Progenitor cell of endocrine pancreas (in vitro differentiated cells): ENCODE measurements at places on chromosomes 6 and 20.

- no peak overlapping the region for H3K27ac ChIP-seq
- DNase-seq = no peak
- no peaks in the 10 kb centered on the region for H3K27me3 ChIP-seq
Measured at GRCh38 chr6:116314878-116315277, 35.1 kb upstream of the TSPYL1 start.

DNA sequence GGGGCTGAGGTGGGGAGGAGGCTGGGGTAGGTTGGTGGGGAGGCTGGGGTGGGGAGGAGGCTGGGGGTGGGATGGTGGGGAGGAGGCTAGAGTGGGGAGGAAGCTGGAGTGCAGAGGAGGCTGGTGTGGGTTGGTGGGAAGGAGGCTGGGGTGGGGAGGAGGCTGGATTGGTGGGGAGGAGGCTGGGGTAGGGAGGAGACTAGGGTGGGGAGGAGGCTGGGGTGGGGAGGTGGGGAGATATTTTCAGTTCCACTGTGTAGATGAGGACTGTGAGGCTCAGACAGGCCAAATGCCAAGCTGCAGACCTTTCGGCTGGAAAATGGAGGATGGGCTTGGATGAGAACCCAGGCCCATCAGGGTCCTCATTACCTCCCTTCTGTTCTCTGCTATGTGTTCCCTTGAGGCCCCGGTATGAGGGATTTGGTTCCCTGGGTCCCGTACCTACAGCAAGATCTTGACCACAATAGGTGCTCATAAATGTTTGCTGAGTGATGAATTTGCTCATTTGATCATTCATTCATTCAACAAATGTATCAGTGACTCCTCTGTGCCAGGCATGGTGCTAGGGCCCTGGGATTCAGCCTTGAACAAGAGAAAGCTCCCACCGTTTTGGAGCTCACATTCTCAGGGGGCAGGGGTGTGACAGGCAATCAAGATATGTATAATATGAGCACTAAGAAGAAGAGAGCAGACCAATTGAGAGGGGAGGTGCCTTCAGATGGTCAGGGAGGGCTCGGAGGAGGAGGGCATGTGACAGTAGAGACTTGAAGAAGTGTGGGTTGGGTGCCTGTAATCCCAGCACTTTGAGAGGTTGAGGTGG lies 36.1 kb upstream of the NOL4L start:
- H3K27ac ChIP-seq = peak overlapping the region; percentile 53
- no peak for DNase-seq
- H3K27me3 ChIP-seq = peaks cover 25% of the 10 kb centered on the region
- H3K4me3 ChIP-seq = no peak overlapping the region

DNA sequence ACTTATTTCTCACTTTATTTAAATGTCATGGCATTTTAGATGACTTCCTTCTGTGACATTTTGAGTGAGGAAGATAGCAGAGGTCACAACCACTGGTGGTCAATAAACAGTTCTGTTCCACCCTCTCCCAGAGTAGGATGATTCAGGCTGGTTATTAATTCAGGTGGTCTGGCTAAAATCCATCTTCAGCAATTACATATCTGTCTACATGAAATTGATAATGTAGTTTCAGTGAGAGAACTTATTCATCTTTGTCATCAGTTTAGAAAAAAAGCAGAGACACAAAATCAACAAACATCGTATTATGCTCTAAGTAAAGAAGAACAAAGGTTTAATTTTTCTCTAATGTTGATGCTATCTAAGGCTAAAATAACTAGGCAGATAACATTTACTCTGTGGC lies 525.5 kb downstream of the TENT5A start:
- H3K36me3 ChIP-seq = no peaks in the 10 kb centered on the region
- no peaks in the 10 kb centered on the region for H3K4me1 ChIP-seq
- no peak overlapping the region for H3K27ac ChIP-seq
- H3K4me3 ChIP-seq = no peak overlapping the region
- no peak for DNase-seq

GRCh38 chr6:107666981-107667601 lies 157.0 kb downstream of the SCML4 start:
- no peaks in the 10 kb centered on the region for H3K36me3 ChIP-seq
- no peak overlapping the region for H3K4me3 ChIP-seq
- H3K4me1 ChIP-seq = peaks cover 51% of the 10 kb centered on the region
- no peaks in the 10 kb centered on the region for H3K27me3 ChIP-seq
- H3K27ac ChIP-seq = peak overlapping the region; percentile 97
- no peak for DNase-seq

GRCh38 chr6:108027056-108027455 lies 47.5 kb downstream of the OSTM1 start:
- DNase-seq = no peak
- no peak overlapping the region for H3K4me3 ChIP-seq
- H3K4me1 ChIP-seq = peaks cover 3% of the 10 kb centered on the region
- H3K36me3 ChIP-seq = no peaks in the 10 kb centered on the region

DNA sequence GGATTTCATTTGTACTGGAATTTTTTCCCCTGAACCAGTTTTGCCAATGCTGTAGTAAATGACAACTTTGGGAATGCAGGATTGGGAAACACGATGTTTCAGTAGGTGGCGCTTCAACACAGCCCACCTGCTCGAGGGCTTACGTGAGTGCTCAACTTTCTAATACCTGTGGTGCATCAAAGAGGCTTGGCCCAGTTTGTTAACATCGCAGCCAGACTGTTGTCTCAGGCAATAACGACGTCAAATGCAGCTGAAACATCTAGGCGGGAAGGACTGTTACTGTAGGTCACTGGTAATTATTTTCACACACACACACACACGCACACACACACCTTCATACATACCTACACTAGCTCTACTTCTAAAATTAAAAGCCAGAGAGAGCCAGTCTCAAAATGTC lies 815.5 kb upstream of the SLC35B3 start:
- H3K4me3 ChIP-seq = no peak overlapping the region
- H3K4me1 ChIP-seq = peaks cover 1% of the 10 kb centered on the region
- H3K36me3 ChIP-seq = no peaks in the 10 kb centered on the region
- no peaks in the 10 kb centered on the region for H3K27me3 ChIP-seq

GRCh38 chr6:155420492-155420891 lies 35.1 kb downstream of the NOX3 start:
- no peak overlapping the region for H3K27ac ChIP-seq
- DNase-seq = no peak
- no peaks in the 10 kb centered on the region for H3K27me3 ChIP-seq
- H3K4me3 ChIP-seq = no peak overlapping the region

DNA sequence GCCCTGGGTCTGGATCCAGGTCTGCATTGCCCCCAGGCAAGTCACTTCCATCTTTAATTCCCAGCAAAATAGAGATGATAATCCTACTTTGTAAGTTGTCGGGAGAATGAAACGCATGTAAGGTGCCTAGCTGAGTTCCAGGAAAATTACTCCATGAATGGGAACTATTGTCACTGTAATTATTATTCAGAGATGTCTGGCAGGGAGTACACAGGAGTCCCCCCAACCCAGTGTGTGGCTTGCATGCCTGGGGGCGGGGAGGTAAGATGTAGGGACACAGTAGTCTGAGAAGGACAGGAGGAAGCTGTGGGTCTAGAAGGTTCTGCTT lies 85.4 kb downstream of the CD40 start:
- no peak overlapping the region for H3K4me3 ChIP-seq
- no peaks in the 10 kb centered on the region for H3K4me1 ChIP-seq
- DNase-seq = no peak
- no peak overlapping the region for H3K27ac ChIP-seq

DNA sequence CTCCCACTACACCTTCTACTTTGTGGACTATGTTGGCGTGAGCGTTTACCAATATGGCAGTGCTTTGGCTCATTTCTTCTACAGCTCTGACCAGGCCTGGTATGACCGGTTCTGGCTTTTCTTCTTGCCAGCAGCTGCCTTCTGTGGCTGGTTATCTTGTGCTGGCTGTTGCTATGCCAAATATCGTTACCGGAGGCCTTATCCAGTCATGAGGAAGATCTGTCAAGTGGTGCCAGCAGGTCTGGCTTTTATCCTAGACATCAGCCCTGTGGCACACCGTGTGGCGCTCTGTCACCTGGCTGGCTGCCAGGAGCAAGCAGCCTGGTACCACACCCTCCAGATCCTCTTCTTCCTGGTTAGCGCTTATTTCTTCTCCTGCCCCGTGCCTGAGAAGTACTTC lies 16.5 kb upstream of the EFHC1 start:
- no peak overlapping the region for H3K4me3 ChIP-seq
- peaks cover 2% of the 10 kb centered on the region for H3K36me3 ChIP-seq
- H3K4me1 ChIP-seq = peaks cover 1% of the 10 kb centered on the region
- H3K27me3 ChIP-seq = no peaks in the 10 kb centered on the region
- H3K27ac ChIP-seq = no peak overlapping the region

GRCh38 chr20:35004749-35005462 lies 49.2 kb downstream of the MYH7B start:
- H3K36me3 ChIP-seq = peaks cover 37% of the 10 kb centered on the region
- DNase-seq = no peak
- no peaks in the 10 kb centered on the region for H3K27me3 ChIP-seq
- no peaks in the 10 kb centered on the region for H3K4me1 ChIP-seq

- H3K4me1 ChIP-seq = peaks cover 7% of the 10 kb centered on the region
- H3K36me3 ChIP-seq = peaks cover 1% of the 10 kb centered on the region
- H3K4me3 ChIP-seq = no peak overlapping the region
- DNase-seq = no peak
- H3K27me3 ChIP-seq = no peaks in the 10 kb centered on the region
Measured at GRCh38 chr6:158056355-158056754, 74.7 kb downstream of the SYNJ2 start.

DNA sequence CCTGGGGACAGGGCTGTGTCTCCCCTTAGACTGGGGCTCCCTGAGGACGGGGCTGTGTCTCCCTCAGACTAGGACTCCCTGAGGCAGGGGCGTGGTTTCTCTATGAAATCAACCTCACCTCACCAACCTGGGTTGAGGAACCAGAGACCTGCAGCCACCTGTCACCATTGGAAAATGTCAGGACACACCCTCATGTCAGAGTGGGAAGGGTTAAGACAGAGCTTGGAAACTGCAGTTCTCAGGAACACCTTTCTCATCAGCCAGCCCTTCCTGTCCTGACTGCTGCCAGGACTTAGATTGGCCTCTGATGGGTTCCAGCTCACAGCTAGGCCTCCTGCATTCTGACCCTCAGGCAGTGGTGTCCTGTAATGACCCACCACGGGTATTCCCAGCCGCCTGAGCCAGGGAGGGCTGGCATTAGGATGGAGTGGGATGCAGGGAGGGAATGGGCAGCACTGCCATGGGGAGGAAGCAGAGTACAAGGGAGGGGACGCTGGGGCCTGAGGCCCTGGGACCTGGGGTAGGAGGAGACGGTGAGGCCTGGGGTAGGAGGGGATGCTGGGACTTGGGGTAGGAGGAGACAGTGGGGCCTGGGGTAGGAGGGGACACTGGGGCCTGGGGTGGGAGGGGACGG lies 76.3 kb downstream of the MRPL14 start:
- H3K27me3 ChIP-seq = peaks cover 6% of the 10 kb centered on the region
- peaks cover 18% of the 10 kb centered on the region for H3K4me1 ChIP-seq
- H3K4me3 ChIP-seq = no peak overlapping the region
- H3K36me3 ChIP-seq = no peaks in the 10 kb centered on the region
- H3K27ac ChIP-seq = no peak overlapping the region

- H3K27me3 ChIP-seq = no peaks in the 10 kb centered on the region
- H3K4me3 ChIP-seq = no peak overlapping the region
- DNase-seq = no peak
- no peaks in the 10 kb centered on the region for H3K4me1 ChIP-seq
- no peak overlapping the region for H3K27ac ChIP-seq
Measured at GRCh38 chr6:157909282-157909664, 72.4 kb upstream of the SYNJ2 start.

GRCh38 chr20:47035026-47035590 lies 140.5 kb downstream of the EYA2 start:
- DNase-seq = no peak
- no peaks in the 10 kb centered on the region for H3K4me1 ChIP-seq
- no peaks in the 10 kb centered on the region for H3K36me3 ChIP-seq
- no peaks in the 10 kb centered on the region for H3K27me3 ChIP-seq
- H3K27ac ChIP-seq = no peak overlapping the region

DNA sequence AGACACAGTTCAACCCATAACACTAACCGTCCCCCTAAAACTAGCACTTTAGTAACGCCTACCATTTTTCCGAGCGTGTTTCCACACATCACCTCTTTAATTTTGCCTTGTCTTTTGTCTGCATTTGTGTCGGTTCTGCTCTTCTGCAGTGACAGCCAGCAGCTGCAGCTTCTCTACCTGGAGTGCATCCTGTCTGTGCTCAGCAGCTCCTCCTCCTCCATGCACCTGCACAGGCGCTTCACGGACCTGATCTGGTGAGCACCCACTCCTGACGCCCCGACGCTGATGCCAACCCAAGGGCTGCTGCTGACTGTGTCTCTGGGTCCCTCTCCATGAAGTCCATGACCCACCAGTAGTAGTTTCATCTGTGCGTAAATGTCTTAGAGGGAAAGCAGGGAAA lies 35.4 kb upstream of the PBOV1 start:
- peaks cover 24% of the 10 kb centered on the region for H3K36me3 ChIP-seq
- no peak overlapping the region for H3K27ac ChIP-seq
- H3K4me1 ChIP-seq = peaks cover 21% of the 10 kb centered on the region
- H3K4me3 ChIP-seq = no peak overlapping the region
- DNase-seq = no peak

DNA sequence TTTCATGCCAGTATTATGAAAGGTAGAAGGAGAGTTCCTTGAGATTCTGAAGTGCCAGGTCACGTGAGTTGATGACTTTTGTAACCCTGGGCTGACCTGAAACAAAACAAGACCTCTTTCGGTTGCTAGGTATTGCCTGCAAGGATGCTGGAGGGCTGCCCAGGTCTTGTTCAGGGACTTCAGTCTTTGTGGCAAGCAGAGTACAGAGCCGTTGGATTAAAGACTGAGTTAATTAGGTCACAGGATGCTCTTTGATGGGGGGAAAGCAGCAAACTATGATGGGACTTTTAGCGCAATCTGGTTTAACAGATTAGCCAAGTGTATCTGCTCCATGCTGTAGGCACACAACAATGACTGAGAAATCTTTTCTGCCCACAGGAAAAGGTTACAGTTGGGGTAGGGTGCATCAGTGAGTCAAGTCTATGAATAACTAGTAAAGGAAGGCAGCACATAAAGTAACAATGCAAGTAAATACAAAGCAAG lies 12.8 kb upstream of the ELOVL5 start:
- peaks cover 27% of the 10 kb centered on the region for H3K4me1 ChIP-seq
- peak overlapping the region; percentile 70 for H3K27ac ChIP-seq
- DNase-seq = no peak
- H3K4me3 ChIP-seq = no peak overlapping the region
- no peaks in the 10 kb centered on the region for H3K36me3 ChIP-seq
- peaks cover 20% of the 10 kb centered on the region for H3K27me3 ChIP-seq
